ENCODE measurements at places on chromosomes 13 and 19. TPM values are rescaled to one million over a fixed set of nuclear protein-coding genes. Genes with fewer than 3 reads are reported as not detected.

Gene FPR3
- total RNA-seq: 62.3 TPM

Gene TPTE2
- not detected for total RNA-seq

Gene ZSCAN1
- total RNA-seq: not detected

Gene ZNF91
- total RNA-seq: 54.2 TPM

All from lower lobe of right lung (tissue), 2 donors.